ENCODE measurements at places on chromosomes 5 and 9.

DNA sequence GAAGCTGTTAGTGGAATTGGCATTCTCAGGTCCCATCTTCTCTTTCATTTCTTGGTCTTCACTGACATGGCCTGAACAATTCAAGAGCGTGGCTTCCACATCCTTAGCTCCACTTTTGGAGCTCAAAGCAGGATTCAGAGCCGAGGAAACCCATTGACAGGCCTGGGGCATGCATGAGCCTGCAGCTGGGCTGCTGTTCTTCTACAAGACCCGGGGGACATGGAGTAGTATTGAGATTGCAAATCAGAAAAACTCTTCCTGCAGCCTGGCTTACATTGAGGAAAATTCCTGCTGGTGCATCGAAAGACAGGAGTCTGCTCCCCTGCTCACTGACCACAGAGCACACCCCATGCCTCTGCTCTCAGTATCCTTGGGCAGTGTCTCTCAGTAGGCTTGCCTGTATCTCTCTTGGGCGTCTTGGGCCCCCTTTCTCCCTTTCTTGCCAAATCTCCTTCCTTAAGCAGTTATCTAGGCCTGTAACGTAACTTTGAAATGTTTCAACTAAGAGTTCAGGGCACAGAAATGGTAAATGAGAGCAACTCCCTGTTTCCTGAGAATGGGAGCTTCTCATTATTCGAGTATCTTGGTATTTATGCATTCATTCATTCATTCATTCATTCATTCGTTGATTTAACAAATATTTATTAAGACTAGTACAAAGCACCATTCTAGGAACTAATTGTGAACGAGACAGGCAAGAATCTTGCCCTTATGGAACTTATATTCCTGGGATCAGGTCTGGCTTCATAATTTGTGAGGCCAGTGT lies 603.6 kb upstream of the CLINT1 start:
- DNase-seq = no peak

GRCh38 chr9:111236332-111236731 lies 93.7 kb downstream of the OR2K2 start:
- DNase-seq = no peak

GRCh38 chr5:76425928-76426804 lies 23.1 kb downstream of the IQGAP2 start:
- no peak for DNase-seq

DNA sequence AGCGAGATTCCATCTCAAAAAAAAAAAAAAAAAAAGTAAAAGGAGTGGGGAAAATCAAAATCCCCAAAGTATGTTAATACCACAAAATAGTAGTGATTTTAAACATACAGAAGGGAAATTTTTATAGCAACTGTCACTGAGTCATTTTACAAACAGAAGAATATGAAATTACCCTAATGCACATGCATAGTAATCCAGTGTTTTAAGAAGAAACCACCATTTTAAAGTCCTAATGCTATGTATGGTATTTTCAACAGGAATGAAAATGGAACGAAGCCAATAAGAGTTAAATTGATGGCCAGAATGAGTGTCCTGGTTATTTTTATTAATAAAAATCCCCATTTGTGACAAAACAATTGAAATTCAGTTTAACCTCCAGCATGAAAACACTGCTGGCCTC lies 26.7 kb upstream of the NXNL2 start:
- DNase-seq = no peak

GRCh38 chr5:58746321-58746720 lies 163.4 kb downstream of the RAB3C start:
- DNase-seq = no peak

- peak; percentile 90 for DNase-seq
Observed at GRCh38 chr5:126446498-126447224, 23.5 kb downstream of the GRAMD2B start.

DNA sequence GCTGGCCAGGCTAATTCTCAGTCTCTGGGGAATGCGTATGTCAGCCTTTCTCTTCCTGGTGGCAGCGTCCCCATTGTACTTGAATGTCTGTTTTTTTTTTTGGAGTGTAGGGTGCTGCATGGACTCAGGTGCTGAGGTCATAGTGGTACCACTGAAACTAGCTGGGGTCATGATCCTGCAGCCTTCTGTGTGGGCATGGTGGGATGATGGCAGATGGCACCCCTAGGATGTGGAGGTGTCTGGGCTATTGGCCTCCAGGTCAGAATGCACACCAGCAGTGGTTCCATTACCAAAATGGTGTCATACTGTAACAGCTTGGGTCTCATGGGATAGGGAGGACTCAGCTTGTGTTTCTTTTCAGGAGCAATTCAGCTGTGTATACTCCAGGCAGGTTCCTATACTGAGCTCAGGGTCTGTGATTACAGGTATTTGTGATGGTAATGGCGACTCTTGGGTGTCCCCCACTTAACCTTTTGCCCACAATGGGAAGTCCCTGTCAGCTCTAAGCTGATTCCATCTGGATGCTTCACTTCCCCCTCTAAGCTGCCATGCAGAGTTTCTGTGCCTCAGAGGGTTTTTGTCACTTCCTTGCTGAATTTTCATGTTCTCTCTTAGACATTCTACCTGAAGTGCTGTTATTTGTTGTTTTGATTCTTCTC lies 17.9 kb downstream of the HSD17B4 start:
- DNase-seq = no peak

GRCh38 chr9:93600504-93600903 lies 24.1 kb downstream of the PHF2 start:
- no peak for DNase-seq

- no peak for DNase-seq
Observed at GRCh38 chr5:143874312-143874711, 62.4 kb downstream of the HMHB1 start.

GRCh38 chr5:173764332-173765028 lies 123.7 kb upstream of the CPEB4 start:
- peak; percentile 97 for DNase-seq

Measured in RWPE1 (cell line).